GM19239 (cell line): ENCODE measurements at places on chromosomes 5 and 9.

- DNase-seq, result no peak
Observed at GRCh38 chr5:112533362-112533761, 114.3 kb upstream of the EPB41L4A start.

DNA sequence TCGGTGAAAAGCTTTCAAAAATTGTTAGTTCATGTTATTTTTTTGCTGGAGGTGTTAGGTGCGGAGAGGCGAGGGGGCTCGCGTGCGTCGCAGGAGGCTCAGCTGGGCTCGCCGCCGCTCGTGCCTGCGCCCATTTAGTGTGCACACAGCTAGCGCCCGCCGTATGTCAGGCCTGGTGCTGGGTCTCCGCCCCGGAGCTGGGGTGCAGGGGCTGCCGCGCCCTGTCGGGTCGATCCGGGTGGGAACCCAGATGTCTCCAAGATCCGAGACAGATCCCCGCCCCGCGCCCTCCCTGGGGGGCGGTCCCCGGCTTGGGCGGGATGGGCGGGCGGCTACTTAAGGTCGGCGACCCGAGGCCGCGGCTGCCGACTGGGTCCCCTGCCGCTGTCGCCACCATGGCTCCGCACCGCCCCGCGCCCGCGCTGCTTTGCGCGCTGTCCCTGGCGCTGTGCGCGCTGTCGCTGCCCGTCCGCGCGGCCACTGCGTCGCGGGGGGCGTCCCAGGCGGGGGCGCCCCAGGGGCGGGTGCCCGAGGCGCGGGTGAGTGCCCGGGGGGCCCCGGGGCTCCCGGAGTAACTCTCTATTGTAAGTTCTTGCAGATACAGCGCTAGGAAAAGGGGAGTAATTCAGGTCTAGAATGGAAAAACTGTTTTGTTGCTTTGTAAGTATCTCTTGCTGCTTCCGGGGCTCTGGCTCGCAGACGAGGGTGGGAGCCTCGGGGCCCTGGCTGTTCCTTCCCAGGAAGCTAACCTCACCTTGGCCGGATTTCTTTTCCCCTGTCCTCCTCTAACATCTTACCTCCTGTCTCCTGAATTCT, 31.7 kb downstream of the GSN start:
- peak; percentile 36 for DNase-seq

DNA sequence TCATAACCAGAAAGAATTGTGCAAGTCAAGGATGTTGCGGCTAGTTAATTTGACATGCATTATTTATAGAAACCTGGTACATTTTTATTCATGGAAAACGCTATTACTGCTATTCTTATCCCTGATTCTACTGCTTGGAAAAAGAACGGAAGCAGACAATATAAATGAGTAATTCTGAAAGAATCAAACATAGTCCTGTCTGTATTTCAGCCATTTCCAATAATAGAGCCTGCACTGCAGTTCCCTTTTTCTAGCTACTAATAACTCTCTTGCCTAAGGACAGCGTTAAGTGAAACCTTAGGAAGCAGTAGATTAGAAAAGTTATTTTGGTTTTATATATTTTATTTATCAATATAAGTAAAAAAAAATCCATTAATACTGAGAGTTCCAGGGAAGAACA, 414.9 kb downstream of the CYLC2 start:
- DNase-seq, result no peak

DNA sequence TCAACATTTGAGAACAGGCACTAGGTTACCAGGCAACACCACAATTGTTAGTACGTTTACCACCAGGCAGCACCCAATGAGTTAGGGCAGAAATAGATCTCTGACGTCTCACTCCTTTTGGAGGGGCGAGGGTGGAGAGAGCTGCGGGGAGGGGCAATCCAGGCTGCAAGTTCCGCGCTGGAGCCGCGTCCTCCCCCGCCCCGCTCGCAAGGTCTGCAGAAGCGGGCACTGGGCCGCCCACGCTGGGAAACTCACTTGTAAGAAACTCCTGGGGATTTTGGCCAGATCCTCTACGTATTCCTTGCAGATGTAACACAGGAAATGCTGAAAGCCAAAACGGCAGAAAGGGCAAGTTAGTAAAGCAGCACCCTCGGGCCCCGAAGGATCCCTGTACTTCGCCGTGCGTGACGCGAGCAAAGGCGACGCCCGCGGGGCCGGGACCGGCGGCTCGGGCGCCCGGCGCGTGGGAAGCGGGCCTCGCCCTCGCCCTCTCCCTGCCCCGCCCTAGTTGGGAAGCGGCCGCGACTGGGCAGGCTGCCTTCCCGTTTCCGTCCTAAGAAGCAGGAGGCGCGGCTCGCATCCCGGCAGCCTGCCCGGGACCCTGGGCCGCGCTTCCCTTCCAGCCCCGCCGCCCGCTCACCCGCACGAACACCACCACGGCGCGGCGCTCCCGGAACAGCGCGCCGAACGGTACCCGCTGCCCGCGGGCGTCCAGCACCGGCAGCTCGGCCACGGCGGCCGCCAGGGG, 493 bp downstream of the PRXL2C start:
- DNase-seq, result peak; percentile 54

DNA sequence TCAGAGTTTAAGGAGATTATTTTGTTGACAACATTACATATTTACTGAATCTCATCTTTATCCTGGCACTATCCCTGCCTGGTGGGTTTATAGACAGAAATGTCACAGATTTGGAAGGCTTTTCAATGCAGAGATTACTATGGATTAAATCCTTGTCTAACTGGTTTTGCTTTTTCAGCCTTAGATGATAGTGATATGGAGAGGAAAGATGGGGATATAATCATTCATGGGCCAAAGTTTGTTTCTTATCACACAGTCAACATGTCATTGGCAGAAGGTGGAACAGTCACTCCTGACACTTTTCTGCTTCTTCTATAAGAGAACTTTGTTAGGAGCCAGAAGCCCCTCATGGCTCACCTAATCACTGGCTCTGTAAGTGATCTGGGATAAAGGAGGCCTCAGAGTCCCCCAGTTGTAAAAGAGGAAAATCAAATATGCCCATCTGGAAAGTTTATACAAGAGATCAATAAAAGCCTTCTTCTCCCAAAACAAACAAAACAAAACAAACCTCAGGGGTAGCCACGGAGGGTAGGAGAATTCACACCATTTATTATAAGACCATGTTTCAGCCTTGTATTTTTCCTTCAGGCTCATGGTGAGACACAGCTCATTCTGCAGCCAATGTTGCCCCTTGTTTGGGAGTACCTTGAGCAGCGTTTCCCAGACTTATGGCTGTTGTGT, 101.2 kb downstream of the PCSK1 start:
- no peak for DNase-seq

DNA sequence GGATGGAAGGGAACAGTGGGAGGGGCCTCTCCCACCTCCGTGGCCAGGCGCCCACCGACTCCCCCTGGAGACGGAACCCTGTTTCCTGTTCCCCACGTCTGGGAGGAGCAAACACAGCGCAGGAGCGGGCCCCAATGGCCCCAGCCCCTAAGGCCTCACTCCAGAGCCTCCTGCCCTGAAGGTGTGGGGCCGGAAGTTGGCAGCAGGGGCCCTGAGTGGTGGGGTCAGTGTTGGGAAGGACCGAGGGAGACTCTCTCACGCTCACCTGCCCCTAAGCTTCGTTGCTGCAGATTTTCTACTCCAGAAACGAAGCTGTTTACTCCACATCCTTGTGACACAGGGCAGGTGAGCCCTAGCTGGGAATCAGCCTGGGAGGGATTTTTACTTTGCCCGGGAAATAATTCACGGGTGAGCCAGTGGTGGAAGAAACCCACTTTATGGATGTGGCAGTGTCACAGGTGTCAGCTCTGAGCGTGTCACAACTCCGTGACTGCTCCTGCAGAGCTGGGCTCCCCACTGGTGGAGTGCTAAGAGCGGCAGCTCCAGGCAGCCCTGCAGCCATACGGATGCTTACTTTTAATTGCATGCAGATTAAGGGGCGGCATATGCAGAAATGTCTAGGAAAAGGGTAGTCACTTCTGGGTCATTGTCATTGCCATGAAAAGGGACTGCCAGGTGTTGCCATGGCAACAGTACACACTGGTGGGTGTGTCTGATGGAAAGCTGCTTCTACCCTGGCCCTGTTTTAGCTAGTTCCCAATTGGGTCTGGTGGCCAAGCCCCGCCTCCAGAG, 77.5 kb upstream of the OLFM1 start:
- no peak for DNase-seq

- no peak for DNase-seq
Observed at GRCh38 chr5:72472666-72473422, 34.4 kb downstream of the ZNF366 start.

GRCh38 chr9:120934281-120934680, 7.7 kb upstream of the TRAF1 start:
- no peak for DNase-seq

- DNase-seq, result no peak
Observed at GRCh38 chr5:123364441-123365155, 58.6 kb downstream of the CEP120 start.

DNA sequence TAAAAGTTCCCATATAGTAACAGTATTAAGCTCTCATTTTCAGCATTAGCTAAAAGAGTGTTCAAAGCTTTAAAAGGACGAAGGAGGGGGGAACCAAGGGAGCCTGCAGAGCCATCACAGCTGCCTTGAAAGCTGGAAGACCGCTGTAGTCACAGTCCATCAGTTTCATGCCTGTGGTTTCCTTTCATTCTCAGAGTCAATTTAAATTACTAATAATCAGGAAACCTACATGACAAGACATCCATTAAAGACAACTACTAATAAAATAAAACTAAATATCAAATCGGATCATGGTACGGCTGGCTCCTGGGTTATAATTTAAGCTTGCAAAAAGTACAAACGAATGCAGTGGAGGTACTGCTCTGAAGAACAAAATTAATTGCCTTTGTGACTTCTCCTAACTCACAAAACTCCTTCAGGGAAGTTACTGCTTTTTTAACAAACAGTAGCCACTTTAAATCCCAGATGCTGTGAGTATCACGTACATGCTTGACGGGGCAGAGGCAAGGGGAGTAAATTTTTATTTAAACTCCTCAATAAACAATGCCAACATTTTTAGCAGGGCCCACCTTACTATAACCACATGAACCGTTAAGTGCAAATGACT, 213.5 kb downstream of the DENND1A start:
- peak; percentile 18 for DNase-seq

DNA sequence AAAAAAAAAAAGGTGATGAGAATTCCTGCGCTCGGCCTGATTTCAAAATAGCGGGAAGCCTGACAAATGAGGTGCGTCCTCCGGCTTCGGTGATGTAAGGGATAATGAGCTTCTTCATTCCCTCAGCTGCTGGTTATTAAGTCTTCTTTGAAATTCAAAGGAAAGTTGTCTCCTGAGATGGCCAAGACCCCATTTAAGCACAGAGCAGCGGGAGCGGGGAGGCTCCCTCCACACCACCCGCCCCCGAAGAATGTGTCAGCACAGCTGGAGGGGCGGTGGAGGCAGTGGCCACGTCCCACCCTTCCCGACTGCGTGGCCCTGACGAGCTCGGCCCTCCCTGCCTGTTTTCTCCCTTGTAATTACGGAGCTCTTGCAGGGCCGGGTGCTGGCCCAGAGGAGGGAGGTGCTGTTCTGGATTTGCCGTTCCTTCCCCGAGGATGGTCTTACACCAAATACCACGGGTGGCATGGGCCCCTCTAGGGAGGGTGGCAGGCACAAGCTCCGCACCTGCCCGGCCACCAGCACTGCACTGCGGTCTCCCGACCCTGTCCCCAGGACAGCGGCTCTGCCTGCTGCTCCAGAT, 31.0 kb downstream of the SLC9A3 start:
- DNase-seq, result no peak

DNA sequence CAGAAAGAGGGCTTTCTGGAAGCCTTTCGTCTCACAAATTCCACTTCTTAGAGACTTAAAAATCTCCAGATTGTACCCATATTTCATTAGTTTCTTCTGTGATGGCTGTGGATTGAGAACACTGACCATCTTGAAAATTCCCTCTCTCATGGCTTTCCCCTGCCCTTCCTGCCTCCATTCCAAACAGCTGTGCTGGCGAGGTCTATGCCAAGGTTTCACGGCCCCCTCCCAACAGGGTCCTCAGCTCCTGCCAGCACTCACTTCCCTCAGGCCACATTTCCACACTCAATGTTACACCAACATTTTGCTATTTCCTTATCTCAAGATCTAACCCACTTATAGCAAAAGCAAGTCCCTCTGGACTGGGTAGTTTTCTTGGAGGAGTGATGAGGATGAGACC, 40.3 kb upstream of the EQTN start:
- no peak for DNase-seq

DNA sequence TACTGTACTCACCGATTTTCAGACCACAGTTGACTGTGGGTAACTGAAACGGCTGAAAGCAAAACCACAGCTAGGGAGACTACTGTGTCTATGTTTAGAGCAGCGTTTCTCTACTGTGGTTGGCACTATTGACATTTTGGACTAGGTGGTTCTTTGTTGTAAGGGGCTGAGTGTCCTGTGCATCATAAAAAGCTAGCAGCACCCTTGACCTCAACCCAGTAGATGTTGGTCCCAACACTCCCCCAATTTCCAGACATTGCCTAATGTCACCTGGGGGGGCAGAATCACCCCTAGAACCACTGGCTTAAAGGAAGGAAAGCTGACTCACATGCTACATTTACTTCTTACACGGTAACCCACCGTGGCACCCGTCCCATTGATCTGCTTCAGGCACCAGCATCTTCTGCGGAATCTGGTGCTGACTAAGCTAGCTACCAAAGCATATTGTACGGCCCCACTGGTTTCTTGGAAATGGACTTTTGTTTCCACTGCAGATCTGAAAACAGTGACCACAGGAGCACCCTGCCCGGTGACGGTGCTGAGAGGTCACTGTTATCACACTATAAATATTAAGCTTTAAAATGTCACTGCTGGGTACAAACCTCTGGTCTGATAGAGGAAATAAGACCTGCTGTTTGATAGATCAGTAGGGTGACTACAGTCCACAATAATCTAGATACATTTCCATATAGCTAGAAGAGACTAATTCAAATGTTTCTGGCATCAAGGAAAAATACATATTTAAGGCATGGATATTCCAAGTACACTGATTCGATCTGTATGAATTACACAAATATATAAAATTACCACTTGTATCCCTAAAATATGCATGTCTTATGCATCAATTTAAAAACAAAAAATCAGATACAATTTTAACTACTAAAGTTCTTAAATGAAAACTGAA, 151.4 kb downstream of the HSD17B3 start:
- no peak for DNase-seq

DNA sequence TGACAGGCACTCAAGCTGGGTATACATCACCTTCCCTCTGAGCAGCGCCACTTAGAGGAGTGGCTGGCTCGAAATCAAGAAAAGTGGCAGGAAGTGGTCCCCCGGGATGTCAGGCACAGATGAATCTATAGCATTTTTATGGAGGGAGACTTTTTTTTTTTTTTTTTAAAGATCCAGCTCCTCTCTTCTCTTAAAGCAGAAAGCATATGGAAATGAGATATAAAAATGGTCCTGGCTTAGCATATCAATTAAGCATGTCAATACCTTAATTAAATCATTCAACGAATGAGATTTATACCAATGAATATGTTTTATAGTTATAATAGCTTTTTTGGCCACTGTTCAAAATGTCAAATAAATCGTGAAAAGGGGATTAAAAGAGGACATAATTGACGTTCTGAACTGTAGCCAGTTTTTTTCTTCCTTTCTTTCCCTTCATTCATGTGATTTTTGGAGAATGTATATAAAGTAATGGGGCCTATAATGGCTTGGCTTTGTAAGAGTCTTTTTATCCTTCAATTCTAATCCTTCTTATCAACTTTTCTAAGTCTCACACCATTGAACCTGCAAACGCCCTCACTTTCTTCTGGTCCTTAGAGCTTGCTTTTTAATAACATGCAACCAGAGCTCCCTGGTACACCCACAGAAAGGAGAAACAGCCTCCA, 319.2 kb upstream of the PANK3 start:
- no peak for DNase-seq
